Putamen (tissue), 1 donor: ENCODE measurements at places on chromosomes 4 and X.

- DNase-seq, result no peak
Measured at GRCh38 chr4:112361181-112361791, 64.1 kb downstream of the ALPK1 start.

GRCh38 chr4:76779740-76780459 lies 118.0 kb downstream of the SOWAHB start:
- DNase-seq, result no peak

DNA sequence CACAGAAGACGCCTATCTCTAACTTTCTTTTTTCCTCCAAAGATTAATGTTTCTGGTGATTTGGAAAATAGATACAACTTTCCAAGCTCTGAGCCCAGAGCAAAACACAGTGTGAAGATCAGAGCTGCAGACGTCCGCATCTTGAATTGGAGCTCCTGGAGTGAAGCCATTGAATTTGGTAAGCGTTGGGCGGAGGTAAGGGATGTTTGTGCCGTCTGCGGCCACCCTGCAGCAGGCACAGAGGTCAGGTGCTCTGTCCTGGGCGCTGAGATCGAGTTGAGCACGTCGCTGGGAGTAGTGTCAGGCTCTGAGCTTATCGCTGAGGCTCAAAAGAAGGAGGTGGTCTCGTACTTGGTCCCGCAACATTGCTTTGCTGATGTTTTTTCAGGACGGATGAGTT lies 31.8 kb downstream of the CSF2RA start:
- DNase-seq, result no peak

GRCh38 chrX:79371101-79371500 lies 4.0 kb upstream of the ITM2A start:
- DNase-seq, result no peak

- no peak for DNase-seq
Measured at GRCh38 chrX:10395643-10396042, 224.7 kb downstream of the MID1 start.

DNA sequence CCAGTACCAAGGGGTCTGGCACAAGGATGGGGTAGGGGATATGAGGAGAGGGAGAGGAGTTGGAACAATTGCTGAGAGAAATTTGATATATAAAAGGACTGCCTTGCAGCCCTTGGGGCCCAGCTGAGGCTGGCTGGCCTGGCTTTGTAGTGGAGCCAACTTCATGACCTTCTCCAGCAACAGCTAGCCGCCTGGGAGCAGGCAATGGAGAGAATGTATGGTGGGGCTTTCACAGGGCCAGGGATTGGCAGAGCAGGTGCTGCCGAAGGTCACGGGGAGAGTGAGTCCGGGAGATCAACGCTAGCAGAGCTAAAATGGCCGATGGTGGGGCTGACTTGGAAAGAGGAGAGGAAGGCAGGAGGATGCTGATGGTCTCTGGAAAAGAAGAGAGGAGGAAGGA lies 120.4 kb upstream of the SMIM10 start:
- no peak for DNase-seq

GRCh38 chr4:176841711-176842112 lies 49.0 kb upstream of the VEGFC start:
- no peak for DNase-seq

GRCh38 chr4:138522366-138522765 lies 280.2 kb upstream of the SLC7A11 start:
- no peak for DNase-seq

- no peak for DNase-seq
Measured at GRCh38 chr4:176335421-176335820, 15.7 kb downstream of the SPCS3 start.

DNA sequence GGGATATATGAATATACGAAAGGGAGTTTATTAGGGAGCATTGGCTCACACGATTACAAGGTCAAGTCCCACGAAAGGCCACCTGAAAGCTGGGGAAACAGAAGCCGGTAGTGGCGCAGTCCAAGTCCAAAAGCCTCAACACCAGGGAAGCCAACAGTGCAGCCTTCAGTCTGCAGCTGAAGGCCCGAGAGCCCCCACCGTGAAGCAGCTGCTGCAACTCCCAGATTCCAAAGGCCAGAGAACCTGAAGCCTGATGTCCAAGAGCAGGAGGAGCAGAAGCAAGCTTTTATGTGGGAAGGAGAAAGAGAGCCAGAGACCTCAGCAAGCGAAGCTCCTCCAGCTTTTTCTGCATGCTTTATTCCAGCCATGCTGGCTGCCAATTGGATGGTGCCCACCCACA lies 275.8 kb downstream of the PTTG2 start:
- no peak for DNase-seq

GRCh38 chr4:67499799-67500198 lies 45.5 kb downstream of the CENPC start:
- DNase-seq, result no peak

DNA sequence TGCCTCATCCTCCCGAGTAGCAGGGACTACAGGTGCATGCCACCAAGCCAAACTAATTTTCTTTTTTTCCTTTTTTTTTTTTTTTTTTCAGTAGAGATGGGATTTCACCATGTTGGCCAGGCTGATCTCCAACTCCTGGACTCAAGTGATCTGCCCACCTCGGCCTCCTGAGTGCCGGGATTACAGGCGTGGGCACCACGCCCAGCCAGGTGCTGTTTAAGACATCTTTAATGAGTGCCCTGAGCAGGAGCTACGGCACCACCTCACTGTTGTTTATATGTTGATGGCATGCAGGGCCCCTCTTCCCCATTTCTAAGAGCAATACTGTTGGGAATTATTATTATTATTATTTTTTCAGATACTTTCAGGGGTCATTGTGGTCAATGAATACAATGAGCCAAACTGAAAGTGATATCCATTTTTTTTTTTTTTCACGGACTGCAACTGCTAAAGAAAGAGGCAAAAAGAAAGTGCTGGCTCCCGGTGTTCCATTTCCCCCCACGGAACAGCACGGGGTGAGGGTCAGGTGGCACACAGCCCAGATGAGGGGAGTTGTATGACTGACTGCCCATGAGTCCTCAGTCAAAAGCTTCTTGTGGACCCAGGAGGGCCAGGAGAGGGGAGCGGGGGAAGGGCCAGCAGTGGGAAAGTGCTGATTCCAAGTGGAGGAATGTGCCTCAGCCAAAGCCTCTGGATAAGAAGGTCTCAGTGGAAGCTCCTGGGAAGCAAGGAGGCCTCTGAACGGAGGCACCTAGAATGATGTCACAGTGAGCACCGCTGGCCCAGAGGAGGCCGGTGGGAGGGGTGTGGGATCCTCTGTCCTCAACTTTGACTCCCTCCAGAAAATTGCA lies 101.8 kb upstream of the HPF1 start:
- no peak for DNase-seq

GRCh38 chrX:74383611-74384010 lies 37.7 kb upstream of the SLC16A2 start:
- peak; percentile 17 for DNase-seq

DNA sequence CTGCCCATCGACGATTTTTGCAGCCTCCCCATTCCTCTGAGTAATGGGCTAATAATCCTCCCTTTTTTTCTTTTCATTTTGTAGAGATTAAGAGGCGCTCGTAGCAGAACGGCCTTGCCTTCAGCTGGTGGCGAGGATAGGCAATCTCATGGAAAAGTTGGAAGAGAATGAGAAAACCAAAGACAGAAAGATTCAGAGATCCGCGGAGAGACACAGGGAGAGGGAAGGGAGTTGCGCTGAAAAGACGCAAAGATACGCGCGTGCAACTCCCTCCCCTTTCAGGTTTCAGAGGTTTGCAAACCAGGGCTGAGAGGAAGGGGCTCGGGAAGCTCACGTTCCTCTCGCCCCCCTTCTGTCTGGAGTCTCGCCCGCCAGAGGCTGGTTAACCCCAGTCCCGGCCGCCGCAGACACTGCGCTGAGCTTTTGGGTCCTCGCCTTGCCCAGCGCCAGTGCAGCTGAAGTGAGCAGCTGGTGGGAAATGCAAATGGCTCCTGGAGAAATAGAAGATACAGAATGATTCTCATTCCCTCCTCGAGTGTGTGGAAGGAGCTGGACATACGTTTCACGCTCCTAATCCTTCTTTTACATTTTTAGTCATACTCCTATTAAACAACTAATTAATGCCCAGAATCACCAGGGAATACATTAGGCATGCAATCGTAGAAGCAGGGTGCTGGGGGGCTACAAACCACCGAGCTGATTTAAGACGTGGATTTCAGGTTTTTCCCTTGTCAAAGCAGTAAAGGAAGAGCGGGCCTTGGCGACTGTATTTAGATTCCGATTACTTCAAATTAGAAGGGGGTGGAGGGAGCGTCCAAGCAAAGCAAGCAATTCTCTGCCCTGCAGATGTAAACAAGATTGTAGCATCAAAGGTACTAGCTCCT lies 16.6 kb upstream of the PITX2 start:
- no peak for DNase-seq

- no peak for DNase-seq
Measured at GRCh38 chrX:118508635-118509034, 13.0 kb downstream of the DOCK11 start.

- DNase-seq, result no peak
Measured at GRCh38 chrX:30253257-30253656, 6.3 kb downstream of the MAGEB1 start.

GRCh38 chr4:143085659-143086058 lies 99.1 kb upstream of the USP38 start:
- no peak for DNase-seq

DNA sequence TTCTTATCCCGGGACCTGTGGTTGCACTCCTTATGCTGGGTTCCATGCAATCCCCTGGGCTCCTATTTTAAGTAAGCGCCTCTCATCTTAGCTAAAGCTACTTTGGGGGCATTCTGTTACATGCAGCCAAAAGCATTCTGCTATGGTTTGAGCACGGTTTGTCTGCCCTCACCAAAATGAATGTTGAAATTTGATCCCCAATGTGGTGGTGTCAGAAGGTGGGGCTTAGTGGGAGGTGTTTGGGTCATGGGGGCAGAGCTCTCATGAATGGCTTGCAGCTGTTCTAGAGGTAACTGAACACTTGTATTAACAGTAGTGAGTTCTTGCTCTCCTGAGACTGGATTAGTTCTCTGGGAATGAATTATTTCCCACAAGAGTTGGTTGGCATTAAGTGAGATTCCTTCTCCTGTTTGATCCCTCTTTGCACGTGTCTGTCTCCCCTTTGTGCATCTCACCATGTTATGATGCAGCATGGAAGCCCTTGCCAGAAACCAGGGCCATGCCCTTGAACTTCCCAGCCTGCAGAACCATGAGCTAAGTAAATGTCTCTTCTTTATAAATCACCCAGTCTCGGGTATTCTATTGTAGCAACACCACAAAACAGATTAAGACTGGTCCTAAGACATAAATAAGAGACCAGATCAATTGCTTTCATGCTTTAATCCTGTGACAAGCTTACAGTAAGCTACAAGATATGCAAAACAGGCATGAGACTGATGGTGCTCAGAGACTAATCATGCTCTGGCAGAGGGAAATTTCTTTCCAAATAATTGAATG lies 141.8 kb downstream of the TSPAN5 start:
- DNase-seq, result no peak

DNA sequence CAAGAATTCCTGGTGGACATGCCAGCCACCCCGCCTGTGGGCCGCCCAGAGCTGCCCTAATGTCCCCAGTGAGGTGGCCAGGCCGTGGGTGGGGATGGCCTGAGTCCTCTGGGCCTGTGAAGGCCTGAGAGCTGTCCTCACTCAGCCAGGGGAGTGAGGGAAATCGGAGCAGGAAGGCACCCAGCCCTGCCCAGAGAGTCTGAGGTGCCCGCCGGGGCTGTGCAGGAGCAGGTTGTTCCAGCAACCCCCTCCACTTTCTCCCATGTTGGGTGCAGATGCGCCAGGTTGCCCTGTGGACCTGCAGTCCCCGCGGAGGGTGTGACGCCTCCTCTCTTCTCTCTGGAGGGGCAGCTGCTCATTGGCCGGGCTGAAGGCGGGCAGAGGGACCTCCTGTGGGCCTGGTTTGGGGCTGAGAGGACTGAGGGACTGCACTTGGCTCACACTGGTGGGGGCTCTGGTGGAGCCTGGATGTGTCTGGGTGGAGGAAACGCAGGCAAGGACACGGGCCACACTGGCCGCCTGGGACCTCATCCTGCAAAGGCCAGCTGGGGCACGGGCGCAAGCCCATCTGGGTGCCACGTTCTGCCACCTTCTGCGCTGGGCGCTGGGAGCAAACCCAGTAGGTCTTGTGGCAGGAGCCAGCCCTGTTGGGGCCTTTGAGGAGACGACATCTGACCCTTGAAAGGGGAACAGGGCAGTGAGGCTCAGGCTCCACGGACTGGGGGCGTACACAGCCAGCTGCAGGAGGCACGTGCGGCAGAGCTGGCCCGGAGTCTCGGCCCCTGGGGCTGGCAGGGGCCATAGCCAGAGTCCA lies 14.0 kb downstream of the DOK7 start:
- DNase-seq, result no peak

GRCh38 chr4:89427782-89428181 lies 120.2 kb upstream of the GPRIN3 start:
- DNase-seq, result no peak

DNA sequence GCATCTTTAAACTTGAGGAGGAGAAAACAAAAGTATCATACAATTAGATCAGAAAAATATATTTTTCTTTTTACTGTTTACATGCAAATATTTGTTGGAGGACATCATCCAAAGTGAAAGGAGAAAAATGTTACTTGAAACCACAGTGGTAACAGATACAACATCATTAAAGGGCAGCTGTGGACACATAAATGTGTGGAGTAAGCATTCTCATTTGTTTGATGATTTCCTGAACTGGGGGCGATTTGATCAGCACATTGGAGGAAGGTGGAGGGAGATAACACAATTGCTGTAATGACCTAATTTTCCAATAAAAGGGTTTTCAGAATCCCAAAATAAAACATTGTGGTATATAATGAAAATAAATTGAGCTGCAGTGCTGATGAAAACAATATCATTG lies 314.5 kb upstream of the HS3ST1 start:
- DNase-seq, result no peak

DNA sequence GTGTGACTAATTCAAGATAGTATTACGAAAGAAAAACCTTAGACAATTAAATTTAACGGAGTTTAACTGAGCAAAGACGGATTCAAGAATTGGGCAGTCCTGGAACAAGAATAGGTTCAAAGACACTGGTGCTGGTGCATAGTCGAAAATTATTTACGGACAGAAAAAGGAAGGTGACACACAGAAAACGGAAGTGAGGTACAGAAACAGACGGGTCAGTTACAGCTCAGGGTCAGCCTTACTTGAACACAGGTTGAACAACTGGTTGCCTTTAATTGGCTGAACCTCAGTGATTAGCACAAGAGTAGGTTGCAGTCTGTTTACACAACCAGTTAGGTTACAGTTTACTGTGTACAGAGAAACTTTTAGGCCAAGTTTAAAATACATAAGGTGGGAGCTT lies 31.5 kb downstream of the KLHL8 start:
- no peak for DNase-seq

GRCh38 chr4:37486166-37486565 lies 200.0 kb downstream of the RELL1 start:
- no peak for DNase-seq

- DNase-seq, result no peak
Measured at GRCh38 chr4:94814237-94814636, 56.5 kb downstream of the BMPR1B start.

GRCh38 chr4:153206534-153206933 lies 2.3 kb downstream of the TRIM2 start:
- no peak for DNase-seq

- no peak for DNase-seq
Measured at GRCh38 chr4:112141366-112142138, 3.7 kb upstream of the FAM241A start.

DNA sequence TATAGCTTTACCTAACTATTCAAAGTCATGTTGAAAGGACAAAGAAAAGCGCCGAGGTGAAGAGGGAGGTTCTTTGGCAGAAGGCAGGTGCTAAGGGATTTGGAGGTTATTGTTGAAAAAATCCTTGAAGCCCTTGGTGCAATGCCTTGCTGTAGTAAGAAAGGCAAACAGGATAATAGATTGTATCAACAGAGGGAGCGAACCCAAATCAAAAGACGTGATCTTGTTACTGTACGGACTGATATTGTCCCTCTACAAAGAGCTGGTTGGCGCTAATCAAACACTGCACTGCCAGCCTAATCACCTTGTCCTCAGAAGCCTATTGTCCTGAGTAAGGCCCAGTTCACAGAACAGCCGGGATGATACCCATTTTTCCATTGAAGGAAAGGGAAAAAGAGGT lies 182.9 kb downstream of the ZIC3 start:
- DNase-seq, result no peak
